ENCODE measurements at places on chromosomes 11 and 22.

- DNase-seq = no peak
Observed at GRCh38 chr11:110200241-110200640, 96.2 kb downstream of the RDX start.

- DNase-seq = no peak
Observed at GRCh38 chr11:1573077-1573902, 1.2 kb upstream of the DUSP8 start.

DNA sequence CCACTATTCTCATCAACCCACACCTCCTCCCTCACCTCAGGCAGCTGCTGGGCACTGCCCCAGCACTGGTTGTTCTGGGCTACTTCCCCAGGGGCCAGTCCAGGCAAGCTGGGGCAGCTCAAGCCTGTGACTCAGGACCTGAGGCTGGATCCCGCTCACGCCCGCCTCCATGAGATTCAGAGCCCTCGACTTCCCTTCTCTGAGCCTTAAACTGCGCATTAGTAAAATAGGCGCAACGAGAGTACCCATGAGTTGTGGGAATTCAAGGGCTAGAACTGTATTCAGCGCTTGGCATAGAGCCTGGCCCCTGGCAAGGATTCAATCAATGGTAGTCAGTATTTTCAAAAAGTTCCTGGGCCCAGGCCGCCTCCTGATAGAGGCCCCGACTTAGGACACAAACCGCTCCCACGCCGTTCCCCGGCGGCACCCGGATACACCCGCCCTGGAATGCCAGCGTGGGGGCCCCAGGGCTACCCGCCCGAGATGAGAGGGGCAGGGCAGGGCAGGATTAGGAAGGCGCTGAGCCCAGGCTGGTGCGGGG is 723 bp upstream of the CD82 start:
- DNase-seq = no peak

- no peak for DNase-seq
Observed at GRCh38 chr11:125968354-125968753, 22.5 kb downstream of the VSIG10L2 start.

DNA sequence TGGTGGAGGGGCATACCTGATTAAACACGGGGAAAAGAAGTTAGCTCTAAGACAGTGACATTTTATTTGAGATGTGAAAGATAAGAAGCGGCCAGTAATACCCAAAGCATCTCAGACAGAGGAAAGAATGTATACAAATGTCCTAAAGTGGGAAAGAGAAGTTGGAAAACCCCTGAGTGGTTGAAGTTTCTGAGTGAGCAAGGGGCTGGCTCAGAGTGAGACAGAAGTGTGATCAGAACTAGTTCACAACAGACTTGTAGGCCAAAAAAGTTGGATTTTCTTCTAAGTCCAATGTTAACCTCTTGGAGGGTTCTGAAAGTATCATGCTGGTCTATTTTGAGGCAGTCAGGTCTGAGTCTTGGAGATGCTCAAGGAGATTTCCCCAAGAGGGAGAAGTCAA is 608.7 kb downstream of the SOX6 start:
- DNase-seq = no peak

GRCh38 chr22:36349726-36350125 is 38.0 kb downstream of the MYH9 start:
- DNase-seq = no peak

- no peak for DNase-seq
Observed at GRCh38 chr11:2144544-2145248, 5.5 kb upstream of the IGF2 start.

DNA sequence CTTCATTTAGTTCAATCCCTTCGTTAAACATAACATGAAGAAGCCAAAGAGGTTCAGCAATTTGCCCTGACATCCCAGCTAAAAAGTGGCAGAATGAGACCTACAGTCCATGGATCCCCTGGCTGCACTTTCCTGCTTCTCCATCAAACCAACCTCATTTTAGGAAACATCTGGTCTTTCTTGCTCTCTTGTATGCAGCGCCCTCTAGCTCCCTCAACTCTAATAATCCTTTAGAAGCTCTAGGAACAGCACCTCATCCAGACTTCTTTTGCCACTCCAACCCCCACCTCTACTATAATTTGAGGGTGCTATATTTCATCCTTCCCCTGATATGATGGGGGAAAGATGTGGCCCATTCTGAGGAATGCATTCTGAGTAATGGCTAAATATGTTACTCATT is 7.4 kb downstream of the CNTF start:
- DNase-seq = no peak

DNA sequence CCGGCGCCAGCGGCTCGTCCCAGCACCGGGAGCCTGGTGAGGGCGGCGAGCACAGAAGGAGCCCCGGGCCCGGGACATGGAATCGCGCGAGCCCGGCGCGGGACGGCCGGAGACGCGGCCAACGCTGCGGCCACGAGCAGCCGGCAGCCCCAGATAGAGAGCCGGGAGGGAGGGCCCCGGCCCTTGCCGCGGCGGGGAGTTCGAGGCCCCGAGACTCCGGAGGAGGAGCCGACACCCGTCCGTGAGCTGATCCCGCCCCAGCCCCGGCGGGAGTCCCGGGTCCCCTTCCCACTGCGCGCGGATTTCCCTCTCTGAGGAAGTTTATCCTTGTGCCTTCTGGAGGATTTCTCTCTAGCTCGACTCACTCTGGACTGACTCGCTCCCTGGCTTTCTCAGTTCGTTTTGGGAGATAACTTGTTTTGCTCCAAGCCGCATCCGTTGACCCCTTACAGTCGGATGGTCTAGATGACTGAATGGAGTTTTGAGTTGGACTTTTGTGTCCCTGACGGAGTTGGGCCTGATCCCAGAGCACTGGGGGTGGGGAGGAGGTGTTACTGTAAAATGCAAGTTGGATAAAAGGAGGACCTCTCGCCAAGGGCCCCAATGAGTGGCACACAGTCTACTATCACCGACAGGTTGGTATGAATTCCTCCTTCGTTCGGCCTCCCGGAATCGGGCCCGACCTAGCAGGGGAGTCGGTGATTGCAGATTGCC is 585 bp downstream of the ARHGEF12 start:
- DNase-seq = no peak

DNA sequence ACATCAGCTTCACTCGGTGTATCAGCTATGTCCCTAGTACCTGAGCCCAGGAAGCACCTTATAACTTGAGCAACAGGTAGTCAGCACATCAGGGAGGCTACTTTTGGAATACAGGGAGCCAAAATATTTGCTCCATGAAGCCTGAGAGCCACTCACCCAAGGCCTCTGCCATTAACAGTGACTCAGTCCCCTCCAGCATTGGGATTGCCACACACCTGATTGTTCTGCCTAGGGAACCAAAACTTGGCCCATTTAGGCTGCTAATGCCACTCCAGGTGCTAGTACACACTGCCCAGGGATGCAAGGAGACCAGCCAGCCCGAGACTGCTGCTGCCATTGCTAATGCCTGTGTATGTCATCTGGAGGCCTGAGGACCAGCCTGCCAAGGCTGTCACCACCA is 773.6 kb upstream of the TENM4 start:
- DNase-seq = no peak

- no peak for DNase-seq
Observed at GRCh38 chr22:38732251-38732815, 23.5 kb downstream of the SUN2 start.

GRCh38 chr11:69463181-69463994 is 18.1 kb upstream of the LINC01488 start:
- DNase-seq = no peak

DNA sequence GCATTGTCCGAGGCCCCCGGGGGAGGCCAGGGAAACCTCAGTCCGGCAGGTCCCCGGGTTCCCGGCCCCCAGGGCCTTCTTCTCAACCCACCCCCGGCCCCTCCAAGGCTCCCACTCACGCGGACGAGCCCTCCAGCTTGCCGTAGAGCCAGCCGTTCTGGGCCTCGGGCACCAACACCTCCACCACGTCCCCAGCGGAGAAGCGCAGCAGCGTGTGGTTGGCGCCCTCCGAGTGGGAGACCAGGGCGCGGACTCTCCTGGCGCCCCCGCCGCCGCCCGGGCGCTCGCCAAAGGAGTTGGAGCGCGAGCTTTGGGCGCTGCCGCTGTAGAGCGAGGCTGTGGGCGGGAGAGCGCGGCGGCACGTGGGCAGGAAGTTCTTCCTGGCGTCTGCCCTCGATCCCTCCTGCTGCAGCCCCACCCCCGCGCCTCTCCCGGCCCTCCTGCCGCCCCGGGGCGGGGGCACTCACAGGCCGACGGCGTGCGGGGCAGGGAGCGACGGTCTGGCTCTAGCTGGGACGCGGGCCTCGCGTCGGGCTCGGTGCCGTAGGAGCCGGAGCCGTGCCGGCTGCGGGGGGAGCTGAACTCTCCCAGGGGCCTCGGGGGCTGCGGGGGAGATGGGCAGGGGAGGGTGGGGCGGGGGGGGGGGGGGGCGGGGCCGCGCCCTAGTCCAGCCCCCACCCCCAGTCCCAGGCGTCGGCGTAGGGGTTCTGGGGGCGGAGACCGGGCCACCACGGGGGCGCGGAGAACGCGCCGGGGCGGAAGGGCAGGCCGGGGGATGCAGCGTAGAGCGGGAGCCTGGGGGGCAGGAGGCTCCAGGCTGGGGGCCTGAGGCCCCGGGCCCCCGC is 4.9 kb upstream of the SLC16A8 start:
- no peak for DNase-seq

- DNase-seq = no peak
Observed at GRCh38 chr22:50628543-50629134, 687 bp upstream of the ARSA start.

DNA sequence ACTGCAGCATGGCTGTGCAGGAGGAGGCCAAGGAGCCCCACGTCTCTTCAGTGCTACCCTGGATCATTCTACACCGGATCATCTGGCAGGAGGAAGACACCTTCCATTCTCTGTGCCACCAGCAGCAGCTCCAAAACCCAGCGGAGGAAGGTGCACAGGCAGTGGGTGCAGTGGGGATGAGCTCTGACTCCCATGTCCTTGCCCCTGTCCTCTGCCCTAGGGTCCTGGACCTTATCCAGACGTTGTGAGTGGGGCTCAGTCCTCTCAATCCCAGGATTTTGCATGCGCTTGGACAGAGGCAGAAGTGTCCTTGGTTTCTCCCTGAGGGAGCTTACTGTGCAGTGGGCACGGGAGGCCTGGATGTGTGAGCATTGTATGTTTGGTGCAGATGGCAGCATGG is 61.3 kb downstream of the CABIN1 start:
- no peak for DNase-seq

DNA sequence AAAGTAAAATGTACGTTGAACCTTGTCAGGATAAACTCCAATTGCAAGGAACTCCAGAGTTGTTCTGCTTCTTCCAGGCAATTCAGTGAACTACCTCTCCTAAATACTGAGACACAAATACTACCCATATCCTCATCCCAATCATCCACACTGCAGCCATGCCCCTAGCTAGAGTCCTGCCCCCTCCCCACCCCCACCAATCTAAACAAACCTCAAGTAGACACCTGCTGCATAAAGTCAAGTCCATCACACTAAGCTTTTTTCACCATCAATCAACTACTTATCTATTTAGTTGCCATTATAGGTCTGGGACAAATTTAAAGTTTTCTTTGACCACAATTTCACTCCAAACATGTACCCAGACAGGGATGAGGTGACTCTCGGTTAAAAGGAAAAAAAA is 93.2 kb upstream of the APOA1 start:
- DNase-seq = no peak

GRCh38 chr22:46815559-46815895 is 53.1 kb downstream of the TBC1D22A start:
- DNase-seq = no peak

DNA sequence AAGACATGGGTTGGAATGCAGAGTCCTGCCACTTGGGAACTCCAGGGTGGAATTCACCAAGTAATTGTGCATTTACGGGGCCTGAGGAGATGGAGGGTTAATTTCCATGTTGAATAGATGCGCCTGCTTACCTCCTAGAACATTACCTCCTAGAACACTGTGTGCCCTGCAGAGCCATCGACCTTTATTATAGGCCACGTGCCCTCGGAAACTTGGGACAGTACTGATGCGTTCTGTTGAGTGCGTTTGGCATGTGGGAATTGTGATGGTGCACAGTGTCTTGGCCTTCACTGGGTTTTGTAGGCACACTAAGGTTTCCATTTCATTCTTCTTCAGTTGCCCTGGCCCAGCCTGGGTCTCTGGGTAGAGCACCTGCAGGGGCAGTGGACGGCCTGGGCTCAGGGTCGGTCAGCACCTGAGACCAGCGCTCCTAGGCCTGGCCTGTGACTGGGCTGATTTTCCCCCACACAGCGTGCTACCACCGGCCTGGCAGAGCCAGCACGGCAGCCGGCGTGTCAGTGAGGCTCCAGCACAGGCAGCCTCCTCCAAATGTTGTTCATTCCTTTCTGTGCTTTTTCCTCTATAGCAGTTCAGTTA is 12.7 kb downstream of the TRMU start:
- no peak for DNase-seq

DNA sequence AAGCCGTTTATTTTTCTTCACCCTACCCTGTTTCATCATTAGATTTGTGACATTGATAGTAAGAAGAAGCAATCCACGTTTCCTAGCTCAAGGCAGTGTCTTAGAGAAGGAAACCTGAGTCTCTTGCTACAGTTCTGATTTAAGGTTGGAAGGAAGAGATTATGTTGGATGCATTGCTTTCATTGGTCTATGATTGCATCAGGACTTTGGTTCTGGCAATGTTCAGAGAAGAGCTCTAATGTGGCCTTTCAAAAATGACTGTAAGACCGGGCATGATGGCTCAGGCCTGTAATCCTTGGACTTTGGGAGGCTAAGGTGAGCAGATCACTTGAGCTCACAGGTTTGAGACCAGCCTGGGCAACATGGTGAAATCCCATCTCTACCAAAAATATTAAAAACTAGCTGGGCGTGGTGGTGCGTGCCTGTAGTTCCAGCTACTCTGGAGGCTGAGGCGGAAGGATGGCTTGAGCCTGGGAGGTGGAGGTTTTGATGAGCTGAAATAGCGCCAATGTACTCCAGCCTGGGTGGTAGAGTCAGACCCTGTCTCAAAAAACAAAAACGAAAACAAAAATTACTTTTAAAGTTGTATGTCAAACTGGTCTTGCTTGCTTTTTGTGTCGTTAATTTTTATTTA is 4.1 kb downstream of the NUCB2 start:
- no peak for DNase-seq

DNA sequence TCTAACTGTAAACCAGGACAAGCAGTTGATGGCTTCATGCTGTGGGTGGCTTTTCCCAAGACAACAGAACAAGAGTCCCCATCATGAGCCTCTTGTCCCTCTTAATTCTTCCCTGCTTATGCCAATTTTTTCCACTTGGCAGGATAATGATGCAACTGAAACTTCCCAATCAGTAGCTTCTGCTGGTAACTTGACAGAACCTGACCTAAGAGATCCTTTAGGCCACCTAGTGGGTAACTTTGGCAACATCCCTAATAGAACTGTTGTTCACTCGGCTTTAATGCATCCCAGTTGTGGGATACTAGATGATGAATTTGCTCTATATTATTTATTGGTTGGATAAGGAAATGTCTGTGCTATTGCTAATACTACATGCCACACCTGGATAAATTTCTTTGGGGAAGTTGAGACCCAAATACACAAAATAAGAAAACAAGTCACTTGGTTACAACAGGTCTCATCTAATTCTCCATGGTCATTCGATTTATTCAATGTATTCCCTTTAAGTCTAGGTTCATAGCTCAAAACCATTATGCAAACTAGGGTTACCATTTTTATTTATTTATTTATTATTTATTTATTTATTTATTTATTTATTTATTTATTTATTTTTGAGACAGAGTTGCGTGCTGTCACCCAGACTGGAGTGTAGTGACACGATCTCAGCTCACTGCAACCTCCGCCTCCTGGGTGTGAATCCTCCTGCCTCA is 41.4 kb upstream of the NFAM1 start:
- no peak for DNase-seq
